T-helper 22 cell (primary cell): ENCODE measurements at places on chromosomes 4 and X.

DNA sequence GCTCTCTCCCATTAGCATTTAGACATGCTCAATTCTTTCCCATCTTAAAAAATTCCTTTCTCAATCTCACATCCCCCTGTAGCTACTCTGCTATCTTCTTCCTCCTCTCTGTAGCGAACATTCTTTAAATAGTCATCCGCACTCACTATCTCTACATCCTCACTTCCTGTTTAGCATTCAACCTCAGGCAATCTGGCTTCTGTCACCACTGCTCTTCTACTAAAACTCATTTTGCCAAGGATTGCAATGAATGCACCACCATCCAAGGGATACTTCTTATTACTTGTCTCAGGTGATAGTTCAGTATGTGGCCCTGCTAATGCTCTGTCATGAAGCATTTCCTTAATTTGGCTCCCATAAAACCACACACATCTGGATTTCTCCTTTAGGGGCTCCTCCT is 10.9 kb upstream of the TET2 start:
- no peak for DNase-seq

DNA sequence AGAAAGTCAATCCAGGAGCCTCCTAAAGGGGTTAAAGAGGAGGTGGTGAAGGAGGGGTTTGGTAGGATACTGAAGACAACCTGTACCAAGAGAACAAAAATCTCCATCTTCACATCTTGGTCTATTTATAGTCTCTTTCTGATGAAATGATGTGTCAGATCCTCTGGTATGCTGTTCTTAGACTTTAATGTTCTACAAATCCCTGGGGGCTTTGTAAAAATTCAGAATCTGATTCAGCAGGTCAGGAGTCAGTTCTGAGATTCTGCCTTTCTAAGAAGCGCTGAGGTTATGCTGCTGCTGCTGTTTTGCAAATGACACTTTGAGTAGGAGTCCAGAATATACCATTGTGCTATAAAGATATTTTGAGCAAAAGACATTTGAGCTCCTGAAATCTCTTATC is 172.9 kb upstream of the GLRA2 start:
- no peak for DNase-seq

DNA sequence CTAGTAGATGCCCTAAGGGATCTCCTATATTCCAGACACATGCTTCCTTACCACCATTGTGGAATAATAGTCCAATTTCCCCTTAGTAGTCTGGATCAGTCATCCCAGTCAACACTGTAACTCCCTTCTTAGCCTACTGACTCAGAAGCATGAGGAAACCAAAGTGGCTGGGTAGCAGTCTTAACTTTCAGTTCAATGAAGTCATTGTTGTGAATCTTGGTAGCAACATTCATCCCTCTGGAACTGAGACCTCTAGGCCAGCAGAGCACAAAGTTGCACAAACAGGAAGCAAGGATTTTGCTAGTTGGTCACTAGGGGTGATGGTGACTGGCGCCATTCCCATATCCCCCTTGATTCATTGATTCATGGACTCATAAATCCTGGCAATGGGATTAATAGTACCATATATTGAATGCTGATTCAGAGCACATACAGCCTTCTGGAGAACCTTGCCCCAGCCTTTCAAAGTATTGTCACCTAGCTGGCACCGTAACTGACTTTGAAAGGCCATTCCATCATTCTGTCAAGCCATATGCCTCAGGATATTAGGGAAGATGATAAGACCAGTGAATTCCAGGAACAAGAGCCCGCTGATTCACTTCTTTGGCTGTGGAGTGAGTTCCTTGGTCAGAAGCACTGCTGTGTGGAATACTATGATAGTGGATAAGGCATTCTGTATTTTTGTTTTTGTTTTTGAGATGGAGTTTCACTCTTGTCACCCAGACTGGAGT is 19.7 kb upstream of the GPAT3 start:
- DNase-seq, result no peak

DNA sequence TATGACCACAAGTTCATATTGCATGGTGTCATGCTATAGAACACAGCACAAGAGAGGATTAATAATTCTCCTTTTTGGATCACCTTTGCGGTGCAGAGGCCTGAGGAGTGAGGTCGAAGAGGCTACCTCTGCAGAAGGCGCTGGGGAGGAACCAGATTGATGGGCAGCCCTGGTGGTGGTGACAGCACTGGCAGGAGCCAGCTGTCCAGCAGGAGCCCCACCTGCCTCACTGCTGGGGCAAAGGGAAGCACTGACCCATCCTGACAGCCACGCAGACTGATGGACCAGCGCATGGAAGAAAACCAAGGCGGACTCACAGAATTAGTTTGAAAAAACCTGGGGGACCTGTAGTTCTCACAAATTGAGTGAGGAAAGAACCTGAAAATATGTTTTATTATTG is 50.9 kb downstream of the COX18 start:
- DNase-seq, result no peak

- no peak for DNase-seq
Observed at GRCh38 chrX:31168551-31168950, 96.7 kb upstream of the FTHL17 start.

DNA sequence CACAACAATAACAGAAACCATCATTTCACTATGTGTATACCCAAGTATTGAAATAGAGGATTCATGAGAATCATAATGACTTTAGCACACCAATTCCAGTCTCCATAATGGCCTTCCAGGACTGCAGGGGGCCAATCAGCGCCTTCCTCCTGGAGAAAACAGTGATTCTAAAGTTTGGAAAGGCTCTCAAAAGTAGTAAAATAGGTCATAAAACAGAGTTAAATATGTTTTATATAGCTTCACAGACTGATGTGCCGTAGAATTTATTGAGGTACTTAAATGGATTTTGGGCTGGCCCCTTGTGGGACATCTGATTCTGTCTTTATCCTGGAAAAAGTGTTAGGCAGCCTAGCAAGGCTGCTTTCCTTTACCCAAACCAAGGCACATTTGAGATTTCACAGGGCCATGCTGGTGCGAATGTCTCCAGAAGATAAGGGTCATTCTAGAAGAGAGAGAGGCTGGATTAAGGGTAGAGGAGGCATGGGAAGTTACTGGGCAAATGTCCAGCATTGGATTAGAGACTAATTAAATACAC is 543.9 kb downstream of the GALNTL6 start:
- DNase-seq, result no peak
